ENCODE measurements at places on chromosomes 1 and 21. TPM values are rescaled to one million over a fixed set of nuclear protein-coding genes. Genes with fewer than 3 reads are reported as not detected.
A peak's percentile ranks its signal among the peaks of the same experiment; 100 is the strongest.

GRCh38 chr1:240956020-240956419, 344.1 kb upstream of the GREM2 start:
- DNase-seq: no peak

SLC35F3 gene
- total RNA-seq: 0.49 TPM

DNA sequence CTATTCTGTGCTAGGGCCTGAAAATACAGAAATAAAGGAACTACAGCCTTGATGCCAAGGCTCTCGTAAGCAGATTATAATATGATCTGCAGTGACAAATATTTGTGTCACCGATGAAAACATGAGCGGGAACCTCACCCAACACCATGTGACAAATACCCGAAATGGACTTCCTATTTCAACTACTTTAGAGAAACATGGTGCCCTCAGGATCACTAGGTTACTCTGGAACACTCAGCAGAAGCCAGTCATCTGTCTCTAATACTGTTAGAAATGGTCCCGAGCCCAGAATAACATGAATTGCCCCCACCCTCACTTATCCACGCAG, 463 bp upstream of the VAMP3 start:
- DNase-seq: no peak

GRCh38 chr1:102182603-102183260, 186.0 kb upstream of the OLFM3 start:
- no peak for DNase-seq

DNA sequence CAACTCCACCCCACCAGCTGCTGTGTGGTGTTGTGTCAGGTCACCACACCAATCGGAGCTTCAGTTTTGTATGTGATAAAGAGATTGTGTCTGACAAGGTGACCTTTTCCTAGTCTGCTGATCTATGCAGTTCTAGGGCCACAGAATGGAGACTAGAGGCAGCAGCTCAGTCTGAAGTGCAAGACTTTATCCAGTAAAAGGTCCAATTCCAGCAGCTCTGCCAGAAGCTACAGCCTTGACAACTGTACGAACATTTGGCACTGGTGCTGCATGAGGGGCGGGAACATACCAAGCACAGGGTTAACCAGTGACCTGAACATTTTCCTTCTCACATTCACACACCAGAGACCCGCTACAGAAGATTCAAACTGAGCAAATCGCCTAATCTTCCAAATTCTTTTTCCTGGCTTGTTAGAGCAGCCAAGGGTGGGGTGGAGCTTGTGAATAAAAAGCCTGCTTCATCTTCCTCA, 9.3 kb downstream of the FMO1 start:
- no peak for DNase-seq

ZNF695 gene
- not detected for total RNA-seq

GRCh38 chr1:16677552-16678431, 11.0 kb upstream of the RNU1-3 start:
- no peak for DNase-seq

- DNase-seq: no peak
These were observed 36.9 kb upstream of the JAK1 start for GRCh38 chr1:65003316-65003664.

GRCh38 chr1:214971071-214971470, 111.5 kb upstream of the KCNK2 start:
- no peak for DNase-seq

DNA sequence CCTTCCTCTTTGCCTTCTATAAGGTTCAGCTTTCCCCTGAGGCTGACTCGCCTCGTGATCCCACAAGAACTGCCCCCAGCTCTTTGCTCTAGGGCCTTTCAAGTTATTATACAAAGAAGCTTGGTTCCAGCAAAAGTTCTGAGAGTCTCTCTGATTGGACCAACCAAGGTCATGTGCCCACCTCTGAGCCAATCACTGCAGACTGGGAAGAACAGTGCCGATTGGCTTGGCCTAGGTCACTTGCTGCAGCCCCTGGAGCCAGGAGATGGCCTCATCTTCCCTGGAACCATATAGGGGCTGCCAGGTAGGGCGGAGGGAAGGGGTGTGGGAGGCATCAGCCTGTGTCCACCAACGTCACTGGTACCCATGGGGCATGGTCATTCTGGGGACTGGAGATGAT, 22.8 kb downstream of the TAS1R2 start:
- no peak for DNase-seq

DNA sequence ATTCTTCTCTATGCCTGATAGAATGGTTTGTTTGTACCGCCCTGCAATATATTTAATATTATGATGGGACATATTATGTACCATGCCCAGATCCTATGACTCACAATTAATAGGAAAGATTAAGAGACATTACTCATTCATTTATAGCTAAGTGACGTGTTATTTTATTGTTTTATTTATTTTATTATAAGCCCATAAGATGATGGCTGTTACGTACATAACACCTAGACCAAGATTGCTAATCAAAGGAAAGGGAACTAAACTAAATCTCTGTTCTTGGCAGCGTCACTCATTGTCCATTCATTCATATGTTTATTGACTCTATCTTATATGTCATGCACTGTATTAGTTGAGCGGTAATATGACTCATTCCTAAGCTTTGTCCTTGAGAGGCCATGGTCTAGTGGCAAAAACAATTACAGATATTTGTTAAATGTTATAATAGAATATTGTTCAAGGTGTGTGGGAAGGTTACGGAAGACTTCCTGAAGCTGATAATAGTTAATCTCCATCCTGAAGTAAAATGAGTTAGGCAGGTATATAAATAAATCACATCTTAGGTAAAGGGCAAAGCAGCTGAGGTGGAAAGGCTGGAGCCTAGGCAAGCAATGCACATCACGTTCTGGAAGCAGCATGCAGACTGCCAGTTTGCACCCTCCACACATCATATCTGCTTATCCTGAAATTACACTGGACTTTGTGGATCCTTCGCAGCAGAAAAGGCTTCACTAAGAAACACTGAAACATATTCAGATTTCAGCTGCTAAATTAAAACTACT, 16.6 kb upstream of the CD55 start:
- no peak for DNase-seq

DNA sequence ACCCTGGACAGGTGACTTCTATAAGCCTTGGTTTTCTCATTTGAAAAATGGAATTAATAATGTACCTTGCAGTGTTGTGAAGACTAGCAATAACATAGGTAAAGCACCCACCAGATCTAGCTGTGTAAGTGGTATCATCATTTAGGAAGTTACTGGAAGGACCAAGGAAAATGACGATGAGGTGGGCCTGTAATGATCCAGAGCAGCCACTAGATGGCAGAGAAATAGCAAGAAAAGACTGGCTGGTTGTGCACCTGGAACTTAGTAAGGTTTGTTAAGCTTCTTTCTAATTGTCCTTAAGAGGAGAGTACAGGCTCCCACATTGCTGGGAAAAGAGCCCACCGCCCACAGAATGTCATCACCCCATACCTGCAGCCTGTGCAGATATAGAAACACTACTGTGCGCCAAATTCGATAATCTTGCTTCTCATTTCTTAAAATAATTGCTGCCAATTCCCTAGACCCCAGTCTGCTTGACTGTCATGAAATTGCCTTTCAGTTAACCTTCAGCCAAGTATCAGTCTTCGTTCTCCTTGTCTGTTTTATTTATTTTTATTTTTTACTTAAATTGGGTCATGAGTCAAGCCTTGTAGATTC, 37.2 kb downstream of the WNT4 start:
- DNase-seq: no peak

GRCh38 chr1:186497651-186498050, 36.7 kb upstream of the PDC start:
- no peak for DNase-seq

- no peak for DNase-seq
These were observed 40.0 kb downstream of the ACOT7 start for GRCh38 chr1:6353619-6353954.

DNA sequence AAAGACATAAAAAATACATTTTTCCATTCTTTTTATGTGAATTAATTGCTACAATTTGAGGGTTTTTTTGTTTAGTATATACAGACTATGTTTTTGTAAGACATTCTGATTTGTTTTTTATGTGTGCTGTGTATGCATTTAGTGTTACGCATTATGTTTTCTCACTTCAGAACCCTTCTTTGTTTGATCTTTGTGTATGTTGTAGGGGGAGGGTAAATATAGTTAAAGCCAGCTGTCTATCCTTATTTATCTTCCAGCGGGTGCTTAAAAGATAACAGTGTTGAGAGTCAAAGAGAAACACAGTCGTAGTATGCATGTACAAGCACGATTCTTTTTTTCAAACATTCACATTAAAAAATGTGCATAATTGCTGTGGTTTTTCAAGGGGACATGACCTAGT, 97.5 kb upstream of the KIAA1614 start:
- no peak for DNase-seq

DNA sequence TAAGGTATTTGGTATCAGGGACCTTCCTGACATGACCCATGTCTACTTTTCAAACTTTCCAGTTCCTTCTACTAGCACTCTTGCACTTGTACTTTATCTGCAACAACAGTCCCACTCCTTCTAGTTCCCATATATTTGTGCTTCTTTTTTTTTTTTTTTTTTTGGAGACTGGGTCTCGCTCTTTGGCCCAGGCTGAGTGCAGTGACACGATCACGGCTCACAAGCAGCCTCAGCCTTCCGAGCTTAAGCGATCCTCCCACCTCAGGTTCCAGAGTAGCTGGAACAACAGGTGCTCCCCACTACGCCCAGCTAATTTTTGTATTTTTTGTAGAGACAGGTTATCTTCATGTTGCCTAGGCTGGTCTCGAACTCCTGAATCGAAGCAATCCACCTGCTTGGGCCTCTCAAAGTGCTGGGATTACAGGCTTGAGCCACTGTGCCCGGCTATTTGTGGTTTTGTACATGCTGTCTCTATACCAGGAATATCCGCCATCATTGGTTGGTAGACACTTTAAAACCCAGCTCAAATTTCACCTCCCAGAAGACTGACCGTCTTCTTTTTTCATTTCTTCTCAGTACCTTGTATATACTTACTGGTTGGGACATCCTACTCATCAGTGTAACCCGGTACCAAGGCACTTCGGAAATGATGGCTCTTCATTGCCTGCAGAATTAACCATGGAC, 1.1 kb downstream of the ZMYM1 start:
- DNase-seq: no peak

DNA sequence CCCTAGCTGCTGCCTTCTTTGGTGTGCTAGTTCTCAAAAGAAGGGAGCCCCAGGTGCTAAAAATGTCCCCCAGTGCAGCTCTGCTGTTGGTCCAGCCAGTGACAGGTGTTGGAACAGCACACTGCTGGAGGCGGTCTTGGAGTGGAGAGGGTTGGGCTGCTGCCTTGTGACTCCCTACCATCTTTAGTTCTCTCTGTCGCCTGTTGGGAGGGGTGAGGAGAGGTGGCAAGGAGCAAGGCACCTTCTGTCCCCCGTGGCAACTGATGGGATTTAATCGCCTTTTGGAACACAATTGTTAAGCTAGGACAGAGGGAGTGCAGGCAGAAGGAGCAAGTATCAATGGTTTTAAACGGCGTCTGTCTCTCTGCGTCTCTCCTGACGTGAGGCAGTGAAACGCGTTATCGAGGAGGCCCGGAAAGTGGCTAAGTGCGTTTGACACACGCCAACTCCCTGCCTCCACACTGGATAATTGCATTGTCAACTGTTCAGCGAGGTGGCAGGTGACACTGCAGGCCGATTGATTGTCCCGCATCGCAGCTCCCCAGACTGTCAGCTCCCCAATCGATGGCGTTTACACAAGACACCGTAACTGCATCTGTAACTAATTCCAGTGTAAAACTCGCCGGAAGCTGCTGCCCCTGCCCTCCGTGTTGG, 34.0 kb downstream of the TMEM53 start:
- DNase-seq: no peak

DDR2 gene
- 0.21 TPM for total RNA-seq

DNA sequence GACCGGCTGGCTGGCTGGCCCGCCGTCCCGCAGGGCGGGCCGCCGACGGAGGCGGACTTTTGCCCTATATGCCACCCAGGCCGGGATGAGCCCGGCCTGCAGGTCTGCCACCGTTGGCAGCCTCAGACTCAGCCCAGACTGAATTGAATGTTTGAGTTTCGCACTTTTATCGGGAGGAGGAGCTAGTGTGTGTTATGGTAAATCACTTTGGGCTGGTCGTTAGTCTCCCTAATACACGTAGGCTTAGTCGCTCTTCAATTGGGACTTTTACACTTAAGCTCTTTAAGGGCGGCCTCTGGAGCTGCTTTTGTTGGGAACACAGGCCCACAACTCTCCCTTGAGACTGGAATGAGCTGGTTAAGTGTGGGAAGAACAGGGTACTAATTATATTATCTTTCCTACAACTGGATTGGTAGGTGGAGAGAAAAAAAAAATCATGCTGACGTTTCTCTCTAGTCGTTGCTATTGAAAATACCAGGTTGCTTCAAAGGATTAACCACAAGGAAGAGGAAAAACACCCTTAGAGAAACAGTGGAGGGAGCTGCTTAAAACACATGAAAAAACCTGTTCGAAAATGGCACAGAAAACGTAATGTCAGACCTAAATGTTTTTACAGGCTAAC, 1.4 kb upstream of the IRF2BP2 start:
- DNase-seq: peak; percentile 88

MACF1 gene
- 215 TPM for total RNA-seq

- no peak for DNase-seq
These were observed 248.2 kb downstream of the ATG4C start for GRCh38 chr1:63032171-63032570.

DNA sequence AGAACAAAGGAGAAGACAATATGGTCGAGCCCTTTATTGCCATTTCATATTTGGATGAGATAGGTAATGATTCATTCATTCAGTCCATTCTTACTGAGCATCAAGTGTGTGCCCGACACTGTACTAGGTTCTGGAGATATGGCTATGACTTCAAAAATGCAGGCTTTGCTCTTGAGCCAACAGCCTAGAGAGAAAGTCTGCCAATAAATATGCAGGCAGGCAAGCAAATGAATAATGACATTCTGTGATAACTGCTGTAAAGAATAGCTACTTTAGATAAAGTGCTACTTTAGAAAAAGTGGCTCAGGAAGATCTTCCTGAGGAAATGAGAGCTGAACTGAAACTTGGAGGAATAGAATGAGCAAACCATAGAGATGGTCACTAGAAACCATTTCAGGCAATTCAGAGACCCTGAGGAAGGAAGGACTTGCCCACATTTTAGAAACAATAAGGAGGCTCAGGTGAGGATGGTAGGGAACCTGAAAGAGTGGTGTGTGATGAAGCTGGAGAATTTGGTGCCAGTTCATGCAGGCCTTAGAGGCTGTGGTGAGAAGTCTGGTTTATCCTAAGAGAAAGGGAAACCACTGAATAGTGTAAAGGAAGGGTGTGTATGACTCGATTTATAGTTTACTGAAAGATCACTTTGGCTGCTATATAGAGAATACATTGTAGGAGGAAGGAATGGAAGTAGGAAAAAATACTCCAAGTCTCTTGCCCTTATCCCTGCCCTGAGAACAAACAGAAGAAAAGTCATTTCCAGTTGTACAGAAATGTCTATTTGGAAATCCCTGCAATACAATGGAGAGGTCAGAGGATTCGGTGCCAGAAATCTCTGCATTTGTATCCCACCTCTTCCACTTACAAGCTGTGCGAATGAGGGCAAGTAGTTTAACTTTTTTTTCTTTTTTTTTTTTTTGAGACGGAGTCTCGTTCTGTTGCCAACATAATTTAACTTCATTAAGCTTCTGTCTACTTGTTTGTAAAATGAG, 167.9 kb downstream of the VPS13D start:
- DNase-seq: no peak

- peak; percentile 71 for DNase-seq
These were observed 51.9 kb downstream of the AGPAT3 start for GRCh38 chr21:43916691-43917514.

GRCh38 chr1:53686965-53687267, 52.0 kb downstream of the GLIS1 start:
- DNase-seq: no peak

- no peak for DNase-seq
These were observed 15.0 kb downstream of the KCNQ4 start for GRCh38 chr1:40798366-40799281.

All from naive thymus-derived CD8-positive, alpha-beta T cell (primary cell).